ENCODE measurements at places on chromosomes 16 and 17.

- peak; percentile 71 for DNase-seq
- H3K4me1 ChIP-seq, result peaks cover 11% of the 10 kb centered on the region
- no peaks in the 10 kb centered on the region for H3K36me3 ChIP-seq
- H3K27me3 ChIP-seq, result no peaks in the 10 kb centered on the region
- no peak overlapping the region for H3K4me3 ChIP-seq
Observed at GRCh38 chr16:85195900-85196772, 83.9 kb upstream of the CIBAR2 start.

DNA sequence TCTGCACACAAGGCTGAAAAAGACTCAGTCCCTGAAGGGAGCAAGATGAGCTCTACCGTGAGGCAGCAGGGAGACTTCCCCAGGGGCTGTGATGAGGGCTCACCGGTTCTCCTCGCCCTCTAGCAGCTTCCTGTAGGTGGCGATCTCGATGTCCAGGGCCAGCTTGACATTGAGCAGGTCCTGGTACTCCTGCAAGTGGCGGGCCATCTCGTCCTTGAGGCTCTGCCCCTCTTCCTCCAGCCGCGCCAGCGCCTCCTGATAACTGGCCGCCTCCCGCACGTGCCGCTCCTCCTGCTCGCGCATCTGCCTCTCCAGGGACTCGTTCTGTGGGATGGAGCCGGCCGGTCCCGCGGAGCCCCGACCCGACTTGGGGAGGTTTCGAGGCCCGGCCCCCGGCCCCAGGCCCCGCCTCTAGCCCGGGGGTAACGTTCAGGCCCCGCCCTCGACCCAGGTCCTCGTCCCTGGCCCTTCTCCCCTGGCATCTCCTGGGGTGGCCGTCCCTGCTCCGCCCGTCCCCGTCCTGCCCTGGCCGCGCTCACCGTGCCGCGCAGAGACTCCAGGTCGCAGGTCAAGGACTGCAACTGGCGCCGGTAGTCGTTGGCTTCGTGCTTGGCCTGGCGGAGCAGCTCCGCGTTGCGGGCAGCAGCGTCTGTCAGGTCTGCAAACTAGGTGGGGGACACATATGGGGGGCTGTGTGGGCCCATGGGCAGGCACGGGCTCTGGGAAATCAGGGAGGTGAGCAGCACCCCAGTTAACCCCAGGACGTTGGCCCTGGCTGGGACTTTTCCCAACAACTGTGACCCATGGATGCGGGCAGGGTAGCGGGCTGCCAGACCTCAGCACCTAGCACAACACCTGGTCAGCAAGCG, 3.9 kb downstream of the GFAP start:
- no peaks in the 10 kb centered on the region for H3K27me3 ChIP-seq
- peak; percentile 49 for DNase-seq
- no peak overlapping the region for H3K27ac ChIP-seq
- no peaks in the 10 kb centered on the region for H3K4me1 ChIP-seq
- H3K36me3 ChIP-seq, result no peaks in the 10 kb centered on the region
- H3K4me3 ChIP-seq, result peak overlapping the region; percentile 17

DNA sequence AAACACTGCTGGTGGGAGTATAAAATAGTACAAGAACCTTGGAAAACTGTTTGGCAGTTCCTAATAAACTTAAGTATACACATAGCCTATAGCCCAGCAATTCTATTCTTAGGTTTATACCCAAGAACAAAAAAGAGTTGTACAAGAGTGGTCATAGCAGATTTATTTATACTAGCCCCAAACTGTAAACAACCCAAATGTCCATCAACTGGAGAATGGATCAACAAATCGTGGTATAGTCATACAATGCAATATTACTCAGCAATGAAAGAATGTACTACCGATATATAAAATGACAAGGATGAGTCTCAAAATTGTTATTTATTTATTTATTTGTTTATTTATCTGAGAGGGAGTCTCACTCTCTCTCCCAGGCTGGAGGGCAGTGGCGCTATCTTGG, 23.1 kb downstream of the GNGT2 start:
- H3K27me3 ChIP-seq, result no peaks in the 10 kb centered on the region
- no peak for DNase-seq
- H3K36me3 ChIP-seq, result no peaks in the 10 kb centered on the region

GRCh38 chr16:23324727-23325126, 22.6 kb downstream of the SCNN1B start:
- no peaks in the 10 kb centered on the region for H3K4me1 ChIP-seq
- no peak for DNase-seq
- no peak overlapping the region for H3K27ac ChIP-seq
- no peak overlapping the region for H3K4me3 ChIP-seq
